NCI-H460 (cell line): ENCODE measurements at places on chromosomes 16 and 17. TPM values are rescaled to one million over a fixed set of nuclear protein-coding genes. Genes with fewer than 3 reads are reported as not detected.

GRCh38 chr16:67304020-67304419, 22.5 kb downstream of the KCTD19 start:
- no peak for DNase-seq

DNA sequence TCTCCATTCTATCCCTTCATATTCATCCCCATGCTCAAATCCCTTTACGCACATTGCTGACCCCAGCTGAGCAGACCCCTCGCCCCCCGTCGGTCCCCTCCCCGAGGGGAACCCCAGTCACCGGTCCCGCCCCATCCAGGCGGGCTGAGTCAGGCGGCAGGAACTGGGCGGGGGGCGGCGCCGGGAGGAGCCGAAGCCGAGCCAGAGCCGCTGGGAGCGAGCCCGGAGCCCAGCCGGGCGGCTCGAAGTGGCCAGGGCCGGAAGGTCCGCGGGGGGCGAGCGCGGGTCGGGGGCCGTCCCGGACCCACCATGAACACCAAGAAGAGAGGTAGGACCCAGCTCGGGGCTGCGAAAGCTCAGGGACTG, 8.6 kb downstream of the RIPOR1 start:
- no peak for DNase-seq

DNA sequence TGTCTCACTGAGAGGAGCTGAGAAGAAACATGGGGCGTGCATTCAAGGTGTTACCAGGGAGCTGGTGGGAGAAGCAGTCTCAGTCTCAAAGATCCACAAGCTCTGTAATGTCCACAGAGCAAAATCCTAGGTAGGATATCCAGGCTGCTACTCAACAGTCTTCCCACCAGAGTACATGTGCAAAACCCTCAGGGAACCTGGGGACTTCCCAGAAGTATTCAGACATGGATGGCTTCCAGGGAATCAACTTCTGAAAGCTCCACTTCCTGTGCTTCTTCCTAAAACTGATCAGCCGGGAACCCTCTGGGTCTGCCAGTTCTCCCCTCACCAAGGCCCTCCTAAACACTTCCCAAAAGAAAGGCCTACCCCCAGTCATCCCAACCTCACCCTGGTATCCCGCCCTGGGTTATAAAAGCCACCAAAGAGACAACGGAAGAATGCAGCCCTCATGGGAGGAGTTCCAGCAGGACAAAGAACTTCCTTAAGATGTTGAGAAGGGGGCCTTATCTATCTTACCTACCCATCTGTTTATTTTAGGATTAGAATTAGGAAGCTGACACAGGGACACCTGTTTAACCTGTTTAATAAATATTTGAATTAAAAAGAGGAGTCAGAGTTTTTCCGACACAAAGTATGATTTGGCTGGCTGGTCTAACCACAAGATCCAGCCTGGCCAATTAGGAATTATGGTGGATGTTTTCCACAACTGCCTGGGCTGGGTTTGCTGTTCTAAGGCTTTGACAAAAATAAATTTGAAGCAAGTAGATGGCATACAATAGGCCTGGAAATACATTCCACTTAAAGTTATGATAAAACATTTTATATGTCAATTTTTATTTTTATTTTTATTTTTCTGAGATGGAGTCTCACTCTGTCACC, 37.0 kb downstream of the CUEDC1 start:
- DNase-seq, result no peak

- DNase-seq, result no peak
Observed at GRCh38 chr17:75844530-75845057, 390 bp upstream of the UNC13D start.

NRN1L gene
- 0.87 and 1.9 TPM in 2 replicates for total RNA-seq

TP53TG3C gene
- total RNA-seq, result not detected in 2 replicates

GLIS2 gene
- 4.3 and 6.3 TPM in 2 replicates for total RNA-seq
